ENCODE measurements at places on chromosomes 4 and X.
A peak's percentile ranks its signal among the peaks of the same experiment; 100 is the strongest.

DNA sequence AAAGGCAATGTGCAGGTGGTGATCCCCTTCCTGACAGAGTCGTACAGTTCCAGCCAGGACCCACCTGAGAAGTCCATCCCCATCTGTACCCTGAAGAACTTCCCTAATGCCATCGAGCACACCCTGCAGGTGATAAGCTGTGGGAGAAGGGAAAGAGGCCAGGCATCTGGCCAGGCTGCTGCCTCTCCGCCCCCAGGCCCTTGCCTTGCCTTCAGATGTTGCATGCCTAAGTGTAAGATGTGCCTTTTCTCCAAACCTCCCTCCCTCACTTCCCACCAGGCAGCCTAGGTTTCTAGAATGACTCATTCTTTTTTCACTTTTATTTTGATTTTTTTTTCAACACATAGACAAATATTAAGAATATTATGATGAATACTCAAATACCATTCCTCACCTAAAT is 12.2 kb upstream of the CDK16 start:
- no peak overlapping the region for H3K27ac ChIP-seq
- peaks cover 8% of the 10 kb centered on the region for H3K27me3 ChIP-seq
- H3K4me1 ChIP-seq, result no peaks in the 10 kb centered on the region
- DNase-seq, result no peak

DNA sequence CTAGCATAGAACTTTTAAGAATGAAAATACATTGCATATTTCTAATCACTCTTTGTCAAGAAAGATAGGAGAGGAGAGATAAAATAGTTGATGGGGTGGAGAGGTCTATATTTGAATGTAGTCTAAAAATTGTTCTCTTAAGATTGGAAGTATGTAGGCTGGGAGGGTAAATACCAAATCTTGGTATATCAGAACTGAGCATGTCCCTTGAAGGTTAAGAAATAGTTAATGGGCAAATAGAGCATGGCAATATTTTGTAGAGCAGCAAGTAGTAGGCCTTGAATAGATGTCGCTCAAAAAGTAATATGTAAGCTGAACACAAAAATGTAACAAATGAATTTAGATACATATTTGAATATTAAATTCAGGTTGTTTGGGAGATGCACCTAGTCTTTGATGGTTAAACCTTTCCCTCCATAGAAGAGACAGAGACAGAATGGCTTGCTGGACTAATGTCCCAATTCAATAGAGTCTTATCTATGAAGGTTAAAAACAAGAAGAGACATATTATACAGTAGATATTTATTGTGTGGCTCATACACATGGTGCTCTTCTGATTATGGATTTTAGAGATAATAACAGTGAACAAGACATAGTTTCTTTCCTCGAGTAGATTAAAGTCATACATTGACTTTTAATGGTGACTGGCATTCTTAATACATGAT is 12.5 kb downstream of the ALB start:
- H3K36me3 ChIP-seq, result no peaks in the 10 kb centered on the region
- H3K4me3 ChIP-seq, result no peak overlapping the region
- no peaks in the 10 kb centered on the region for H3K27me3 ChIP-seq
- no peak for DNase-seq
- no peak overlapping the region for H3K27ac ChIP-seq
- H3K4me1 ChIP-seq, result no peaks in the 10 kb centered on the region

DNA sequence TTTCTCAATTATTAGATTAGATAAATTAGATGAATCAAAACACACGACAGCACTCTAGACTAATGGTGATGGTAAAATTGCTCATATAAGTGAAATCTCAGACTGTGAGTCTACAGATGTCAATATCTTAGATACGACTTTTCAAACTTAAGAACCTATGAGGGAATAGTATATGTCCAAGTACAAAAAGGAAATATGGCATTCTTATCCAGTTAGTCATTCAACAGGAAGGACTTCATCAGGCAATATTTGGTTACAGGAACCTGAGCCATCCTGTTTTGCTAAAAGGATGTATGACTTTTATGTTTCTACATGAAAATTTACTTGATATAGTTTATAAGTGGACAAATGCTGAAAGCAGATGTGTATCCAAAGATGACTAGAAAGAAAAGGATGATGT is 107.0 kb downstream of the CT47B1 start:
- H3K36me3 ChIP-seq, result no peaks in the 10 kb centered on the region
- no peak for DNase-seq
- no peak overlapping the region for H3K4me3 ChIP-seq
- H3K27me3 ChIP-seq, result no peaks in the 10 kb centered on the region
- H3K27ac ChIP-seq, result no peak overlapping the region
- H3K4me1 ChIP-seq, result no peaks in the 10 kb centered on the region

- H3K4me3 ChIP-seq, result peak overlapping the region; percentile 24
- H3K27me3 ChIP-seq, result no peaks in the 10 kb centered on the region
- H3K4me1 ChIP-seq, result peaks cover 5% of the 10 kb centered on the region
- no peak overlapping the region for H3K27ac ChIP-seq
Observed at GRCh38 chr4:11471618-11472017, 42.9 kb upstream of the HS3ST1 start.

- no peaks in the 10 kb centered on the region for H3K4me1 ChIP-seq
Observed at GRCh38 chrX:101348452-101349192, at the start of gene TIMM8A. TSS of gene TIMM8A (minus strand) at chrX:101348742. CDS start at chrX:101348664, 78 bp downstream.

DNA sequence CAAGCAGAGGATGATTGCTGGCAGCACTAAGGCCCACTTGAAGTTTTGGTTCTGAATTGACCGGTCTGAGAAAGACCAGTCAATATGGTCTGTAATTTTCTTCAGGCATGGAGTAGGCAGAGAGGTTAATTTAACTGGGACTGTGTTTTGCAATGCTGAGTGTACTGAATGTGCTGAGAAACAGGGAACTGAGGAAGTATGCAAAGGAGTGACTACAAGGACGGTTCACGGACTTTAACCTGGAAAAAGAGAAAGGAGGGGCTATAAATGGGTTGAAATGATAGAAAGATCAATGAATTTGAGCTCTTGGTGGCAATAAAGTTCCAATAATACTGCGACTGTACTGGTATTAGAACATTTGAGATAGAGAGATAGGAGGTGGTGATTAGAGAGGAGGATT is 84.5 kb downstream of the MAGEB17 start:
- no peaks in the 10 kb centered on the region for H3K4me1 ChIP-seq
- no peaks in the 10 kb centered on the region for H3K36me3 ChIP-seq
- no peaks in the 10 kb centered on the region for H3K27me3 ChIP-seq
- no peak overlapping the region for H3K27ac ChIP-seq

DNA sequence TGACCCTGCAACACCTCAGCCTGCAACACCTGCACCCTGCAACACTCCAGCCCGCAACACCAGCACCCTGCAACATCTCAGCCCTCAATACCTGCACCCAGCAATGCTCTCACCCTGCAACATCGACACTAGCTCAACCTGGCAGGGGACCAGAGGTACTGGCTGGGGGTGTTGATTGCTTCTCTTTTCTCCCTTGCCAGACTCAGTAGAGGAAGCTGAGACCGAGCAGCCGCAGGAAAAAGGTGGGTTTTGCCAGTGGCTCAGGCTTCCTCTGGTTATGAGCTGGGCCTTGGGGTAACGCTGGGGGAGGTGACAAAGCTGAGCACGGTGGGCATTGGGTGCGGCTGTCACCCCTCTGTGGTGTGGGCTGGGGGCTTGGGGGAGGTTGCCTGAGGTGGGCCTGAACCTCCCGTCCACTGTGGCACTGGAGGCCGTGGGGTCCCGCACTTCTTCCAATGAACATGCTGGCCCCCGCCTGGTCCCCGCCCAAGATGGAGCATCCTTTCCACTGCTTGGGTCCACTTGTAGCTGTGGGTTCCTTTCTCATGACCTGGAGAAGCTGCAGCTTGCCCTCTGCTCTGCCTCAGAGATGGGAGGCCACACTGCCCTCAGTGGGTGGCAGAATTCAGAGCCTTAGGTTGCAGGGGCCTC is 26.0 kb downstream of the SH3TC1 start:
- H3K27me3 ChIP-seq, result no peaks in the 10 kb centered on the region
- H3K36me3 ChIP-seq, result no peaks in the 10 kb centered on the region
- peaks cover 90% of the 10 kb centered on the region for H3K4me1 ChIP-seq

DNA sequence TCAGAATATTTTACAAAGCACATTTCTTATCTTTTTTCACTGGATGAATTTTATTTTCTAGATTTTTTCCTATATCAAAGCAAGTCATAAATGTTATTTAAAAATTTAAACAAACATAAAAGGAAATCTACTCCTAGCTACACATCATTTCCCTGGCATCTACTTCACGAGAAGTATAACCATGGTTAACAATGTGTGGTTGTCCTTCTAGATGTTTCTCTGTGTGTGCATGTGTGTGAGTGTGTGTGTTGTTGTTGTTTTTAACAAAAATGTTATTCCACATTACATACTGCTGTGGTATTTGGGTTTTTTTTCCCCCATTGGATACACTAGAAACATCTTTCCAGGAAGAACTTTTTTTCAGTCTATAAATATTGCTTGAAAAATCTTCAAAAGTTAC is 103.1 kb downstream of the CHIC2 start:
- no peaks in the 10 kb centered on the region for H3K27me3 ChIP-seq
- no peaks in the 10 kb centered on the region for H3K4me1 ChIP-seq
- H3K27ac ChIP-seq, result no peak overlapping the region
- no peak overlapping the region for H3K4me3 ChIP-seq

- no peak for DNase-seq
- no peaks in the 10 kb centered on the region for H3K36me3 ChIP-seq
- no peak overlapping the region for H3K27ac ChIP-seq
- no peaks in the 10 kb centered on the region for H3K27me3 ChIP-seq
Observed at GRCh38 chr4:179797738-179798137, 2355.5 kb upstream of the AGA start.

GRCh38 chrX:1754077-1754476 is 139.2 kb downstream of the ASMT start:
- H3K27me3 ChIP-seq, result no peaks in the 10 kb centered on the region
- H3K36me3 ChIP-seq, result no peaks in the 10 kb centered on the region
- no peaks in the 10 kb centered on the region for H3K4me1 ChIP-seq
- no peak for DNase-seq
- no peak overlapping the region for H3K4me3 ChIP-seq

DNA sequence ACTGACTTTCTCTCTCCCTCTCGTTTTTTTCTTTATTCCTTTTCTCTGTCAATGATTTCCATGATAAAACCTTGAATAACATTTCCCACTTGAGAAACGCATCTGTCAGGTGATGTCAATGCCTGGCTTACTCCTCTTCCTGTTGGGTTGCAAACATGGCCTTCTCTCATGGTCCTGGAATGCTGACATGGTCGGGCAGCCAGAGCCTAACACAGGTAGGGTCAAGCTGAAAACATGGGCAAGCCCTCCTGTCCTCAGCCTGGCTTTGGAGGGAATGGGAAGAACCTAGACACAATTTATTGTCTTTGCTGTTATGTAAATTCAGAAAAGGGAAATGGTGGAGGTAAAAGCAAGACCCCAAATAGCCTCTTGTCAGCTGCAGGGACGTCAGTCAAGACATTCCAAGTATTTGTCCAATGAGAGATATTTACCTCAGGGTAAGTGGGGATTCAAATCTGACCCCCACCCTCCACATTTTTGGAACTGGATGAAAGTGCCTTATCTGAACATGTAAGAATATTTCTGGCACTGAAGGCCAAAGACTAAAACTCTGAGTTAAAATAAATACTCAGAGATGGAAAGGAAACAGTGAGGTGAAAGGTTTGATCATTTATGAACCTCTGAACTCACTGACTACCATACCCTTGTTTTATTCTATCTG is 473.8 kb downstream of the SPRY1 start:
- H3K27ac ChIP-seq, result no peak overlapping the region
- H3K4me1 ChIP-seq, result no peaks in the 10 kb centered on the region
- H3K27me3 ChIP-seq, result no peaks in the 10 kb centered on the region
- H3K36me3 ChIP-seq, result no peaks in the 10 kb centered on the region

DNA sequence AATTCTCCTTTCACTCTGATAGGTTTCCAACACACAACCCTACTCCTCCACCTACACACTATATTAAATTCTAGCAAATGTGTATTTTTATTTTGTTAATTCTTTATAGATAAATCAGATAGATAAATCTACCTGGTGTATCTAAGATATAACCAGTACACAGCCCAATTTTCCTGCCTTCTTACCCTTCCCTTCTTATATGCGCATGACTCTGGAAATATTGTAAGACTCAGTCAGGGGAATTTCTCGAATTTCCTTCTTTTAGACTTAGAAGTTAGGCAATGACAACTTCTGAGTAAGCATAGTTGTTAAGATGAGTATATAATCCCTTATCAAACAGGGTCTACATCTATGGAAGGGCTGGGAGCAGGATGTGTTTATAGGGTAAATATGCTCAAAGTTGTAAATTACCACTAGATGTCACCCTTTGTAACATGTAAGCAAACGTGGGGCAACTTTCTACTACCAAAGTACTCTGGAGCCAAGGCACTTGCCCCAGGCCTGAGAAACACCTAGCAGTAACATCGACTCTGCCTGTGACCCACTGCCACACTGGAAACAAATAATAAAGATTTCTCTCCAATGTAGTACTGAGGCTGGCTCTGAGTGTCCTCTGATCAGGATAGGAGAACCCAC is 444.7 kb downstream of the IQCM start:
- H3K27ac ChIP-seq, result no peak overlapping the region
- H3K36me3 ChIP-seq, result no peaks in the 10 kb centered on the region
- no peak overlapping the region for H3K4me3 ChIP-seq
- no peaks in the 10 kb centered on the region for H3K4me1 ChIP-seq

GRCh38 chrX:98956014-98956413 is 1454.1 kb downstream of the PCDH19 start:
- no peak overlapping the region for H3K4me3 ChIP-seq
- H3K27ac ChIP-seq, result no peak overlapping the region
- DNase-seq, result no peak
- H3K27me3 ChIP-seq, result no peaks in the 10 kb centered on the region

DNA sequence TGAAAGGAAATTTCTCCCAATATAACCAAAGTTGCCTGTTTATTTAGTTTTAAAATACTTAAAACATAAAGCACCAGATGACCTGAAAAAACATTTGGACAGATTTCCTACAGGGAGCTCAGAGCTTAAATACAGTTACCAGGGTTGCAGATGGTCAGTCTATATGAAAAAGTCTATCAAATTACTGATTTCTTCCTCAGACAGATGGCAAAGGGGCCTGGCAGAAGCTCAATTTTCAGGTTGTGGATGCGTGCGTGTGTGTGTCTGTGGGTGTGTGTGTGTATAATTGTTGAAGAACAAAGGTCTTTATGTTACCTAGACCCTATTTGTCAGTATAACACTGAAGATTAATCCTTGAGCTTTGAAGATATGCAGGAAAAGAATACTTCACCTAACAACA is 169.4 kb downstream of the MAD2L1 start:
- no peak overlapping the region for H3K4me3 ChIP-seq
- no peaks in the 10 kb centered on the region for H3K27me3 ChIP-seq
- no peak overlapping the region for H3K27ac ChIP-seq
- no peak for DNase-seq
- H3K4me1 ChIP-seq, result no peaks in the 10 kb centered on the region
- H3K36me3 ChIP-seq, result no peaks in the 10 kb centered on the region

DNA sequence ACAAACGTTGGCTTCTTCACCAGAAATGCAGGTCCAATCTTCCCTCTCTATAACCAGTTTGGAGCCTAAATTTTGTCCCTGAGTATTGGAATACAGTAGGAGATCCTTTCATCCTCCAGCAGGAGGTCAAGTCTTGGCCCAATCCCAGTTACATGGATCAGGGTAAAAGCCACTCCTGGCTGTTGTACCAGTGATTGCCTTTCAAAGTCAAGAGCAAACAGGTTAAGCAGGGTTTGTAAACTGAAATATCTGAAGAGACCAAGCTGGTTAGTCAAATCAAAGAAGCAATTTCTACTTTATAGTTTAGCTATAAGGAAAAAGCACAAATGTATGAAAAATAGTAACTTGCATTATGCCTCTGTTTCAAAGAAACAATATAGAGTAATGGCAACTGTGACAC is 329.4 kb downstream of the NAF1 start:
- H3K36me3 ChIP-seq, result no peaks in the 10 kb centered on the region
- H3K27me3 ChIP-seq, result no peaks in the 10 kb centered on the region
- H3K4me3 ChIP-seq, result no peak overlapping the region

- no peak overlapping the region for H3K27ac ChIP-seq
- no peaks in the 10 kb centered on the region for H3K4me1 ChIP-seq
- H3K4me3 ChIP-seq, result no peak overlapping the region
- no peak for DNase-seq
- H3K27me3 ChIP-seq, result no peaks in the 10 kb centered on the region
Observed at GRCh38 chrX:87003031-87003430, 514.6 kb upstream of the KLHL4 start.

Measured in common myeloid progenitor, CD34-positive (primary cell).